ENCODE measurements at places on chromosomes 6 and 20. TPM values are rescaled to one million over a fixed set of nuclear protein-coding genes. Genes with fewer than 3 reads are reported as not detected.

TMEM151B gene
- not detected for total RNA-seq

DNA sequence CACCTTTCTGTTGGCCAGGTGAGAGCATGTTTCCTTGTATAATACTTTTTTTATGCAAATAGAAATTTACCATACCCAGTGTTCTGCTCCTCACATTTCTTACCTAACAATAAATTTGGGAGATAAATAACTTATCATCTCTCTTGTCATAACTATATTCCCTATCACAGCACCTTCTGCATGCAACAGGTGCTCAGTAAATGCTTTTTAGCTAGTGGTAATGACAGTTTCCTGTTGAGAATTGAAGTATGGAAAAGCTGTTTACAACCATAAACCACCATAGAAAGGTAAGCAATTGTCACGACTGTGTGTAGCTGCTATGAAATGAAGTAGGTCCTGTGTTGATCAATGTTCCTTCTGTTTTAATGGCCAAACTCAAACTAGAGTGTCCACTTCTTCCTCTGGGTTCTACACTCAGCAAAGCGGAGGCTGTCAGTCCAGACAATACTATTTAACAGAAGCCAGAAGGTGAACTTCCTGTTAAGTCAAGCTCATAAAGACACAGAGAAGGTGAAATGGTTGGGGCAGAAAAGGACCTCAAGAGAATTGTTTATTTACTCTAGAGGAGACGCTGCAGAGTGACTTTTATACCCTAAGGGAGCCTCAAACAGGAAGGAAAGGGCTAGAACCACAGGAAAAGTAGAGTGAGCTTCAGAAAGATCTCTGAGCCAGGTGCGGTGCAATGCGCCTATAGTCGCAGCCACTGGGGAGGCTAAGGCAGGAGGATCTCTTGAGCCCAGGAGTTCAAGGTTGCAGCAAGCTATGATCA lies 84.0 kb upstream of the SLC22A16 start:
- DNase-seq: peak; percentile 25

DAAM2 gene
- total RNA-seq: not detected

- DNase-seq: no peak
Observed at GRCh38 chr20:995170-995569, 6.9 kb downstream of the RSPO4 start.

DNA sequence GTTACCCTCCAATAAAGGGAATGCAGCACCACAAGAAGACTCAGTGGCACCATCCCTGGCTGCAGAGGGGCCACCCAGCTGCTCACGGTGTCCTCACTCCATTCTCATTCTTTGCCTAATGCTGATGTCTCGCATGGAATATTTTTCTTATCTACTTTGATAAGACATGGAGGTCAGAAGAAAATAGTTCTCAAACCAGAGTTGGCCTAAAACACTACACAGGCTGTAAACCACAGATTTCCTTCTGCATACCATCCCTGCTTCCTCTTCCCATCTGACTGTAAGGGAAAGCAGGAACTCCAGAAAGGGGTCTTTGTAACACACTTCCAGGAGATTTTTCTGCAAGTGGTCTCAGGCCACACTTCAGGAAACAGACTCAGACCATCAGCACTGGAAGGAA lies 43.1 kb upstream of the CD93 start:
- no peak for DNase-seq

DNA sequence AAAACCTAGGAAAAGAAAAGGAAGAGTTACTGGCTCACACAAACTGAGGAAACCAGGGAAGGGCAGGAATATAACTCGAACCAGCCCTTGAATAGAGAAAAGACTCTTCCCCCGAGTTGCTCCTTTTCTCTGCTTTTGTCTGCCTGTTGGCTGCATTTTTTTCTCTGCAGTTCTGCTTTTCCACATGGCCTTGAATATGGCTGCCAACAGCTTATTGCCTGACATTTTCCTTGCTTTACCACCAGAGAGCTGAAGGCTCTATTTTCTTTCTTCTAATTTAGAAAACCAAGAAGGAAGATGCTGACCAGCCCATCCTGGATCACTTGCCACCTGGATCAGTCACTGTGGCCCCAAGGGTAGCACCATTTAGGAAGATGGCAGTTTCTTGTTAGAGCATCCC lies 164.8 kb upstream of the MAN1A1 start:
- DNase-seq: no peak

C6orf141 gene
- total RNA-seq: not detected

GRCh38 chr6:36703081-36703606 lies 5.5 kb downstream of the RAB44 start:
- no peak for DNase-seq

DYNLT2 gene
- total RNA-seq: 7.2 TPM

DNA sequence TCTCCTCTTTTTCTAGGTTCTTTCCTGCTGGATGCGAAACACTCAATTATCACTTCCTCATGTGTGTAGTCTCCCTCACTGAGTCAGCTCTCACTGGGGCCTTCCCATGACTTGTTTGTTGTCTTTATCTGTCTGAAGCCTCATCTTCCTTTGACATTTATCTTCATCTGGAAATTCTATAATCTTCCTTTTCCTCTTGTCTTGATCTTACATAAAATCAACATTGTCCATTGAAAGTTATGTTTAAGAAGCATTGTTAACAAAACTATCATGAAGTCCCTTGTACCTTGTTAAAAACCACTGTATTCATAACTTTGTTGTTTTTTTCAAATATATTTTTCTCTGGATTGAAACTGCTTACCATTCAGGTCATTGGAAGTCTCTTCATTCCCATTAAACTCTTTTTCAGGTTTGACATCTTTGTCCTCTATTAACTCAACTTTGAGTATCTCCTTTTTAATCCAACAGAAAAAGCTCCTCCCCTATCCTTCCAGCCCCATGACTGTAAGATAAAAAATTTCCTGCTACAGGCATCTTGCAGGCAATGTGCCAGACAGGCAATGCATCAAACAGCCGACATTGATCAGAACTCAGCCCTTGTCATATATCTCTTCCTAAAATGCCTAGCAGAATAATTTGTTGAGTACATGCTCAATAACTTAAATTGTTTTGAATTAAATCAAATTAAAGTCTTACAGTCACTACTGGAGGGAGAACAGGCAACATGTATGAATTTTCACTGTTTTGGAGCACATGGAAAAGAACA lies 34.8 kb downstream of the MYLIP start:
- no peak for DNase-seq

DNA sequence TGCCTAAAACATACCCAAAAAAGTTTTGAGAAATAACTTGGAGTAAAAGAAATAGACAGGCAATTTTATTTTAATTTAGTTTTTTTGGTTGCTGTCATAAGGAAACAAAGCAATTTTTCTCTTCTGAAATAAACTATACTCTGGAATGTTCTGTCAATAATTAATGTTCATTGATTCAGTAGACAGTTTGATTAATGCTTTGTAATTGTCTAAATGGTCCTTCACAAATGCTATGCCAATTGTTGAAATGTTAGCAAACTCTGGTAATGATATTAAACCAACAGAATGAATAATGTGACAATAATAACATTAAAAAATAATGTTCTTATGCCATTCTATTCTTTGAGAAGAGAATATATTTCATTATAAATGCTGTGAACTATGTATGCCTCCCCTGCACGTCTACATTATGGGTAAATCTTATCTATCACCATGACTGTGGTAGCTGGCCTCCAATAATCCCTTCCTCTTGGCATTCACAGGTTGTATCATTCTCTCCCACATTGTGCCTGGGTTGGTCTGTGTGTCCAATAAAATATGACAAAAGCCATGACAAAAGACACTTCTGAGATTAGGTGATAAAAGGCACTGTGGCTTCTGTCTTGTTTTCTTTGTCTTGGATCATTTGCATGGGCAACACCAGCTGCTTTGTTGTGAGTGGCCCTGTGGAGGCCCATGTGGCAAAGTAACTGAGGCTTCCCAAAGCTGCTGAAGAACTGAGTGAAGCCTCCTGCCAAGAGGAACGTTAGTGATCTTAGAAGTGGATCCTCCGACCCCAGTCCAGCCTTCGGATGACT lies 25.1 kb downstream of the IL20RA start:
- DNase-seq: no peak

GRCh38 chr6:84422380-84422968 lies 195.0 kb upstream of the CEP162 start:
- DNase-seq: no peak

DNA sequence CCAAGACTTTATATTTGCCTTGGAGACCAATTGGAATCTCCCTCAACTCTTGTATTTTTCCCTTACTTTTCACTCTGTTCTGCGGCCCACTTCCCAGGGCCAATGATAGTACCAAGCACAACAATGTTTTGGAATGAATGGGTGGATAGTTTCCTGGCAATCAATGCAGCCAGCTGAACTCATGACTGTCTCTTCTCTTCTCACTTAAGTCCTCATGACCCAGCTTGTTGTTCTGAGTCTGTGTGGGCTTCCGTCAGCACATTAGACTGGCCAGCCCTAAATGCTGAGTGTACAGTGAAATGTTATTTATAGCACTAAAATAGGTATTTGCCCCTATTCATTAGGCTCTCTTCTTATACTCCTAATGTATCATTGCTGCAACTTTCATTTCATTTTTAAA lies 5.6 kb upstream of the MBOAT1 start:
- DNase-seq: no peak

DNA sequence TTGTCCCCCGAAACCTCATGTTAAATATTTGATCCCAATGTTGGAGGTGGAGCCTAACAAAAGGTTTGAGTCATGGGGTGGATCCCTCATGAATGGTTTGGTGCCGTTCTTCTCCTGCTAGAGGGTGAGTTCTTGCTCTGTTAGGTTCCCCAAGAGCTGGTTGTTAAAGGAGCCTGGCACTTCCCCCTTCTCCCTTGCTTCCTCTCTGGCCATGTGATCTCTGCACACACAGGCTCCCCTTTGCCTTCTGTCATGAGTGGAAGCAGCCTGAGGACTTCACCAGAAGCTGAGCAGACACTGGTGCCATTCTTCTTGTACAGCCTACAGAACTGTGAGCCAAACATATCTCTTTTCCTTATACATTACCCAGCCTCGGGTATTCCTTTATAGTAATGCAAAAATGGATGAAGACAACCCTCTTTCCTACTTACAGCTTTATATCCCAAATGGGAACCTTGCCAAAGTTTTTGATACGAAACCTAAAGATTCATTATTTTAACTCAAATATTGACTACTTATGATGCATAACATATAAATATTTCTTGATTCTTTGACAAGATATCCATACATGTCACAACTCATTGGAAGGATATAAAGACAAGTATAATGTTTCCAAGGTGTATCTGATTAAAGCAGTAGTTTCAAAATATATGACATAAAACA lies 61.0 kb downstream of the RNF182 start:
- DNase-seq: no peak

PARD6B gene
- 6.0 TPM for total RNA-seq

- peak; percentile 28 for DNase-seq
Observed at GRCh38 chr20:46060301-46060881, 29.4 kb downstream of the NCOA5 start.

GRCh38 chr20:19779634-19780033 lies 21.6 kb downstream of the RIN2 start:
- DNase-seq: no peak

THEMIS gene
- total RNA-seq: not detected

DNA sequence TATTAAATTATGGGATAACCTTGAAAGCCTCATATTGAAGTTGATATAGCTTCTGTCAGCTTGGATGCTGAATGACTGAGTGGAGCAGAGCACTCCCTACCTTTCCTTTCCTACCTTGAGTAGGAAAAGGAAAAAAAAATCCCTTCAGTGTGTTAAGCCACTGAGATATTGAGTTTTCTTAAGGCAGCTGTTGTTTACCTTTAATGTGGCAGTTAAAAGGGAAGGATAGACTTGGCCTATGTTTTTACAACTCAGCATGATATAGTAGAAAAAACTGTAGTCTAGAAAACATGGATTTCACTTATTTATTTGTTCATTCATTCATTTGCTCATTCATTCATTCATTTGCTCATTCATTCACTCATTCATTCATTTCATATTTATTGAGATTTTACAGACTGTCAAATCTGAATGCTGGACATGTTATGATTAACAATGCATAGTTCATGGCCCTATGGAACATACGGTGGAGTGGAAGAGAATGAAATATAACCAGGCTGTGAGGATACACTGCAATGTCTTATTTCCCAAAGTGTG lies 131.5 kb upstream of the MAN1A1 start:
- no peak for DNase-seq

CALHM6 gene
- 30.6 TPM for total RNA-seq

GRCh38 chr6:156028335-156029131 lies 572.9 kb upstream of the NOX3 start:
- peak; percentile 23 for DNase-seq

DNA sequence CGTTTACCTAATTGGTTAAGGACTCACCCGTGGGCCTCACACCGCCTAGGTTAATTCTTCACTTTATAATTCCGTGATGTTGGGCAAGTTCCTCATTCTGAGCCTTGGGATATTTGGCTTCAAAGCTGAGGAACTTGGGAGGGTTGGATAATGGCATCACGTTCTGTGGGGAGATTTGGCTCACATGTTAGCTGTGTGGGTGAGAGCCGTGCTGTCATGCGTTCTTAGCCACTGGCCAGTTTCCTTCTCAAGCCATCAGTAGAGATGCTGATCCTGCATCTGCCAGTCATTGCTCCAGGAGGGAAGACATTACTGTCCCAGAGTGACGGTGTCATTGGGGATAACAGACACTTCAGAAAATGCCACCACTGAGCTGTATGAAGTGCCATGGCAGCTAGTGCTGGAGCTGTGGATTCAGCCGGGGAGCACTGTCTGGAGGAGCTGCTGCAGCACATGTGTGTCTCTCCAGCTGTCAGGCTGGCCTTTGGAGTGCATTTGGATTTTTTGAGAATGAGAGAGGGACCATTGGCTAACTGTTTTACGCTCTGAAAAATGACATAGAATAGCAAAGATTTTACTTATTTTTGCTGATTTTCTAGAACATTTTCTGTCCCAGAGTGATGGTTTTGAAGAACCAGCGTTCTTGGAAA lies 16.5 kb downstream of the IGF2R start:
- no peak for DNase-seq

ENPP5 gene
- total RNA-seq: 0.68 TPM
